ENCODE measurements at places on chromosomes 11 and 22.

GRCh38 chr11:9855579-9856287 is 191.9 kb downstream of the SWAP70 start:
- DNase-seq: no peak

DNA sequence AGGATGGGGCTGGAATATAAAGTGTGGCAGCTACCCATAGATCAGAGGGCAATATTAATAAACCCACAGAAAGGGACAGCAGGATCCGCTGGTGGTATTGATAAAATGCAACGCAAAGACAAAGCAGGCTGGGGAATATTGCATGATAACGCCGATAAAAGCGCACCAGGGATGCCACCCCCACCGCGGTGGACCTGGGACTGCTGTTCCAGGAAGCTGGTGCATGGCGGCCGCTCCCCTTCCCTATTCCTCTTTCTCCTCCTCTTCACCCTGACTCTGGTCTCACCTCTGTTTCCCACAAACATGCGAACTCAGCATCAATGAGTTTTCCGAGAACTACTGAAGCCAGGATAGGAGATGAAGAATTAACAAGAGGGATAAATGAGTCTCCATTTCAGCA is 20.2 kb downstream of the SPATA19 start:
- no peak for DNase-seq

DNA sequence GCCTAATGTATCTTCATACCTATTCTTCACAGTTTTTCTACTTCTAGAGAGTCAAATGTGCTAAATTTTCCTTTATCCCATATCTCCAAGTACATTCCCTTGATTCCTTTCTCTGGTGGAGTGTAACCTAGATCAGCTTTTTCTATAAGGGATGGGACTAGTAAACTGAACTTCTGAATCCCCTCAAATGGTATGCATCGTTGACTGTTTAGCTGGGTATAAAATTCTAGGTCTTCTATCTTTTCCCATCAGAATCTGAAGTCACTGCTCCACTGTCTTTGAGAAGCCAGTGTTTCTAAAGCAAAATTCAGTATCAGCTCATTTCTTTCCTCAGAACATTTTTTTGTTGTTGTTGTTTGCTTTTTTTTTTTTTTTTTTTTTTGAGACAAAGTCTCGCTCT is 1256.8 kb downstream of the BRD1 start:
- DNase-seq: no peak

GRCh38 chr11:100810666-100811065 is 123.6 kb downstream of the ARHGAP42 start:
- DNase-seq: no peak

DNA sequence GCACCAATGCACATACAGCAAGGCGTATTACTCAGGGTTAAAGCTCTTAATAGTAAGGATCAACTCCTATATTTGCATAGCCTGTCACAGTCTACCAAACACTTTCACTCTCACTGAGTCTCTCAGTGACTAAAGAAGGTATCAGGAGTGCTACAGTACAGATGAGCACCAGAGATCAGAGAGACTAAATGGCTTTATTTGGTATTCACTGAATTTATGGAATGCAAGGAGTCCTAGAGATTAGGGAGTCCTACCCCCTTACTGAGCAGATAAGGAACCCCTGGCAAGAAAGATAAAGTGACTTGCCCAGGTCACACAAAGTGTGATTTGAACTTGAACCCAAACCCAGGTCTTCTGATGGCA is 396.4 kb upstream of the CCDC90B start:
- DNase-seq: no peak

- DNase-seq: no peak
These were observed 106.3 kb downstream of the KCNQ1OT1 start for GRCh38 chr11:2593393-2593950.

DNA sequence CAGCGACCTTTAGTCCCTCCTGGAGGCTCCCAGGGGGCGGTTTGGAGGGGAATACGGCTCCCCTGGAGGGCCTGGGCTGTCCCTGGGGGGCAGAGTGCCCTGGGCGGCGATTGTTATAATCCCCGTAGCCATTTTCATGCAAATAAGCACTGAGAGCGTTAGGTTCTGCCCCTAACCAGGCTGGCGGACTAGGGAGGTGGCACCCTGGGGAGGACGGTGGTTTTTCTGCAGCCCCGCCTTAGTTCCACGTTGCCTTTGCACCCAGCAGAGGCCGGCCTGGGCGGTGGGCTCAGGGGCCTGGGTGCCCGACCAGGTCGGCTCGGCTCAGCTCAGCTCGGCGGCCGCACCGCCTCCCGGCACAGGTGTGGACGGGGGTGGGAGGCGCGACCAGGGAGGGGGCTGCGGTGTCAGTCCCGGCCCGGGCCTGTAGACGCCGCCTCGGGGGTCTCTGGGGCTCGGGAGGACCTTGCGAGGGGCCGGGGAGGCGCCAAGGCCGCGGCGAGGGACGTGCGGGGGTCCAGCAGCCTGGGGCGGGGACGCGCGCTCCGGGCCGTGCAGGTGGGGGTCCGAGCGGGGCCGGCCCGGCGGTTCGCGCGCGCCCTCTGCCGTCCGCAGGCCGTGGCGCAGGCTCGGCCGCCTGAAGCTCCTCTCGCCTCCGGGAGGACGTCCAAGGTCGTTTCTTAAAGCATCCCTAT is 2.3 kb upstream of the DUSP8 start:
- DNase-seq: no peak

DNA sequence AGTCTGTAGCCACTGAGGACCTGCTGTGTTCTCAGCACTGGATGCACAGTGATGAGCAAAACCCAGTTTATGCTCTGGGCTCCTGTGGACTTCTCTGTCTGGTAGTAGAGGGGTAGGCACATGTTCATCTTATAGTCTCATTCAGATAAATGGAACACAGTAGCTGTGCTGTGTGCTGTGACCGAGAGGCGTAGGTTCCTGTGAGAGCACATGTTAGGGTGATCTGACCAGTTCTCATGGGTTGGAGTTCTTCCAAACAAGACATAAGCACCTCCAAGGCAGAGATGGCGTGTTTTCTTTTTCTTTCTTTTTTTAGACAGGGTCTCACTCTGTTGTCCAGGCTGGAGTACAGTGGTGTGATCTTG is 154.8 kb upstream of the RASSF10 start:
- no peak for DNase-seq

All from DMS 273 treated with DMSO at 0.1 percent for 48 hours (cell line).